Mesangial cell (primary cell): ENCODE measurements at places on chromosomes 3 and 15. TPM values are rescaled to one million over a fixed set of nuclear protein-coding genes. Genes with fewer than 3 reads are reported as not detected.

RLBP1 gene
- not detected in 2 replicates for total RNA-seq

ALPK3 gene
- total RNA-seq: 15.3 and 16.9 TPM in 2 replicates

SAXO2 gene
- total RNA-seq: 5.5 TPM in 1 of 2 replicates, not detected in the other

CADM2 gene
- total RNA-seq: not detected in 2 replicates
